GM23248 (cell line): ENCODE measurements at places on chromosomes 12 and 14. TPM values are rescaled to one million over a fixed set of nuclear protein-coding genes. Genes with fewer than 3 reads are reported as not detected.

- DNase-seq: peak; percentile 77
Measured at GRCh38 chr12:47095446-47096236, 15.9 kb upstream of the AMIGO2 start.

GRCh38 chr12:19760611-19761010 lies 321.3 kb downstream of the AEBP2 start:
- peak; percentile 9 for DNase-seq

- DNase-seq: peak; percentile 89
Measured at GRCh38 chr14:99522457-99522891, 41.3 kb downstream of the CCNK start.

PLCZ1 gene
- not detected in 2 replicates for total RNA-seq
